Kidney glomerular epithelial cell (primary cell): ENCODE measurements at places on chromosomes 3 and 15.

- no peak for DNase-seq
These were observed 11.2 kb downstream of the SH3GL3 start for GRCh38 chr15:83458381-83458780.

GRCh38 chr15:74158855-74159650, 14.5 kb upstream of the ISLR start:
- DNase-seq = no peak

- DNase-seq = no peak
These were observed 73.5 kb downstream of the TRAK1 start for GRCh38 chr3:42164656-42165055.

GRCh38 chr15:55742498-55742926, 440 bp downstream of the PRTG start:
- DNase-seq = no peak

DNA sequence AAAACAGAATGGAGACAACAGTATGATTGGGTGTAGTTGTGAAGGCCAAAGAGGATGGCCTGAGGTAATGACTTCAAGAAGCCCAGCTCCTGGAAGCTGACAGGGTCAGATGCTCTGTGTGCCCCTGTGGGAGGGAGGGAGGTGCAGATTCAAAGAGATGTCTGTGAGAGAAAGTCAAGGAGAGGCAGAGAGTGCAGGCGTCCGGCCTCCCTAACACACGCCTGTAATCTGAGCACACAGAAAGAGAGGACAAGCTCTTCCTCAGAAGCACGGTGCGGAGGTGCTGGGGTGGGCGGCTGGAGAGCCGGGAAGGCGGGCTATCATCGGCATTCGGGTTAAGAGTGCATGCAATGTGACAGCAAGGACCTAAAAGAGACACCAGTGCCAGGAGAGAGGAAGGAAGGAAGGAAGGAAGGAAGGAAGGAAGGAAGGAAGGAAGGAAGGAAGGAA, 238.2 kb upstream of the HES1 start:
- no peak for DNase-seq

DNA sequence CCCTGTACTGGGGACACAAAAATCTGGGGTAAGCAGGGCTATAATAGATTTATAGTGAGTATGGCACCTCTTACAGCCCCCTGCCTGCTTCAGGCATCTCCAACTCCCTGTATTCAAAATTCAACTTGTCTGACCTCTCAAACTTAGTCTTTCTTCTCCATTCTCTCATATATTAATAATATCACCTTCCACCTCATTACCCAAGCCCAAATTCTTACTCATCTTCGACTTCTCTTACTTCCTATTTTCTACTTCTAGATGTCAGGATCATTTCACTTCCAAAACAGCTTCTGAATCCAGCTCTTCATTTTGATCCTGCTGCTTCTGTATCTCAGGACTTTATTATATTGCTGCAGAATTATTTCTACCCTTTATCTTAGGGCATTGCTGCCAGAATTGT, 290.7 kb downstream of the CHST2 start:
- no peak for DNase-seq

GRCh38 chr3:7447197-7447769, 586.4 kb downstream of the GRM7 start:
- DNase-seq = no peak

DNA sequence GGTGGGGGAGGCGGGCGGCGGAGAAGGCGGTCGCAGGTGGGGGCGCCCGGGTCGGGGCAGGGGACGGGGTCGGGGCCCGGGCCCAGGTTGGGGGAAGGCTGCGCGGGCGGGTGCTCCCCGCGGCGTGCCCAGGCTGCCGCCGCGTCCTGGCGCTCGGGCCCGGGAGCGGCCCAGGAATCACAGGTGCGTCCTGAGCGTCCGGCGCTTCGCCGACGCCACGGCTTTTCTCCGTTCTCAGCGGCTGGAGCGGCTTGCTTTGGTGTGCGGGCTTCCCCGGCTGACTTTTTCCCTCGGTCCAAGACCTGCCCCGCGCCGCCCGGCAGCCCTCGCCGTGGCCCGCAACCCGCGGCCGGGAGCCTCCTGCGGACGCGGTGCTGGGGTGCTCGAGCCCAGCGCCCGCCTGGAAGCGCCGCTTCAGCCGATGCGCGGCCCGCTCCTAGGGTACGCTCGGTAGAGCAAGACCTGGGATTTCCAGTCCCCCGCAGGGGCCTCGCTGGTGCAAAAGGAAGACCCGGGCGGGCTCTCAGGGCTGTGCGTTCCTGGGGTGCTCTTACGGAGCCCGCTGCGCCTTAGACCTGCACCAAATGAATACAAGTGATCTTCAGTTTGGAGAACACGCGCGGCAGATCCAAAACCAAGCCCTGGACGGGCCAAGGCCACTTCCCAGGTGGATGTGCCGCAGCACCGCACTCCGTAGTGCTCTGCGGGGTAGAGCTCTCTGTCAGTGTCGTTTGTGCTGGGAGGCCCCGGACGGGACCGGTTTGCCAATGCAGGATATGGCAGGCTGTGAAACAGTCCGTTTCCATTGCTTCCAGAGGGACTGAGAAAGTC, 639 bp downstream of the NIPA1 start:
- peak; percentile 22 for DNase-seq

DNA sequence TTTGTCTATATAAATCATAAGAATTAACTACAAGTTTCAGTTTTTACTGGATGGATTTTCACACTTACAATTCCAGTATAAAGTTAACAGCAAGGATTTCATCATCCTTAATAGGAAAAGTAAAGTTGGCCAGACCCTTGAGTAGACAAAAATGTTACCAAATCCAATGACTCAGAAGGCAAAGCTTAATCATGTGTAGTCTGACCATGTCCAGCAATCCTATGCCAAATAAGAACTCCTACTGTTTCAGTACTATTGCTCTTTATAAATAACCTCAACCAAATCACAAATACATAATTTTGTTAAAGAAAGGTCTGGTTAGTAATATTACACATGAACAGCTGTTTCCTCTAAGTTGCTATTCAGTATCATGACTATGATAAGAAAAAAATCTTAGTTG, 35.0 kb downstream of the PLOD2 start:
- DNase-seq = peak; percentile 78

- DNase-seq = no peak
These were observed 384.3 kb upstream of the GBE1 start for GRCh38 chr3:82145742-82146141.

- DNase-seq = peak; percentile 2
These were observed 55.9 kb upstream of the PLCL2 start for GRCh38 chr3:16828815-16829214.

DNA sequence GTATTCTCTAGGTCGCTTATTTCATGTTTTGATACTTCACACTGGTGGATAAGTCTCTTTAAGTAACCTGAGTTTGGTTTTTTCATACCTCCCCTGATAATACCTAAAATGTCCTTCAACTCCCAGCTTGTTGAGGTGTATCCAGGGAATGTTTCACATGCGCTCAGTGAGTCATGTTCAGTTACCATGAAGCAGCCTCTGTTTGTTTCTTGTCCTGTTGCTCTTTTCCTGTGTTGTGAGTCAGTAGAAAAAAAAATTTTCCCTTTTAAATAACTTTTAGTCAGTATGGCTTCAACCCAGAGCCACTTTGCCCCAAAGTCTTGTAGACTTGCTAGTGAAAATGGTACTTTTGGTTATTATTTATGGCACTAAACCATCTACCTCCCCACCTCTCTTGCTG, 278.4 kb upstream of the ZPLD1 start:
- DNase-seq = peak; percentile 99

DNA sequence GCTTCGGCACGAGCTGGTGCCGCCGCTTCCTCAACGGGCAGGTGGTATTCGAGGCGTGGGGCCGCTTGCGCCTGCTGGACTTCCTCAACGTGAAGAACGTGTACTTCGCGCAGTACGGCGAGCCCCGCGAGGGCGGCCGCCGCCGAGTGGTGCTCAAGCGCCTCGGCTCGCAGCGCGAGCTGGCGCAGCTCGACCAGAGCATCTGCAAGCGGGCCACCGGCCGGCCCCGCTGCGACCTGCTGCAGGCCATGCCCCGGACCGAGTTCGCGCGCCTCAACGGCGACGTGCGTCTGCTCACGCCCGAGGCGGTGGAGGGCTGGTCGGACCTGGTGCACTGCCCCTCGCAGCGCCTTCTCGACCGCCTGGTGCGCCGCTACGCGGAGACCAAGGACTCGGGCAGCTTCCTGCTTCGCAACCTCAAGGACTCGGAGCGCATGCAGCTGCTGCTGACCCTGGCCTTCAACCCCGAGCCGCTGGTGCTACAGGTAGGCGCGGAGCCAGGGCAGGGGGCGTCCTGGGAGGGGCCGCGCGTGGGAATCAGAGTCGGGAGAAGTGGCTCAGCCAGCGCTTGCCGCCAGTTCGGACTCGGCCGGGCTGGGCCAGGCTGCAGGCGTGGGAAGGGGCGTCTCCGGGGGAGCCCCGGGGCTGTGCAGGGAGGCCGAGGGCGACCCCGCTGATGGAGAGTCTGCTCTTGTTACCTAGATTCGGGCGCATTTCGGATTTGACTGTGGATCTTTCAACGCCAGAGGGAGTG, 1.1 kb downstream of the DIPK2A start:
- peak; percentile 57 for DNase-seq

DNA sequence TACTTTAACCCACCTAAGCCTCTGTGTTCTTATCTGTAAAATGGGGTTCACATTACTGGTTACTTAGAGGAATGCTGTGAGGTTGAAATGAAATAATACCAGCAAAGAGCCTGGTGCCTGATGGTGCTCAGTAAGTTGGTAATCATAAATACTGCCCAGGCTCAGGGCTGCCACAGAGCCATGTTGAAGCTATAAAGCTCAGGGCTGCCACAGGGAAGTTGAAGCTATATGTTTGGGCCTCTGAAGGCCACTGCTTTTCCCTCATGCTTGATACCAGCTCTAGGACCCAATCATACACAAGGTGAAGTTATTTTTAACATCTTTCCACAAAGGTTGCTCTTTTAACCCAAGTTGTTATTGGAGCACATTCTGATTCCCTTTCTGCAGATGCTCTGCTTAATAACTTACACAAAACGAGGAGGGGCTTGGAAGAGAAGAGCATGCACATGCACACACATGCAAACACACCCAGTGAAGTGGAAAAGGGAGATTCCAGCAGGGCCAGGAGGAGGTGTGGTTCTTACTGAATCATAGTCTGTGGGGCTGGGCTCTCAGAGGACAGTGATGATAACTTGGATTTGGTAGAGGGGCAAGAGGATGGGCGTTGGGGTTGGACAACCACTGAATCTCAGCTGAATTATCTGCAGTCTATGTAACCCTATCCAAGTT, 17.4 kb downstream of the PARP14 start:
- DNase-seq = peak; percentile 75

DNA sequence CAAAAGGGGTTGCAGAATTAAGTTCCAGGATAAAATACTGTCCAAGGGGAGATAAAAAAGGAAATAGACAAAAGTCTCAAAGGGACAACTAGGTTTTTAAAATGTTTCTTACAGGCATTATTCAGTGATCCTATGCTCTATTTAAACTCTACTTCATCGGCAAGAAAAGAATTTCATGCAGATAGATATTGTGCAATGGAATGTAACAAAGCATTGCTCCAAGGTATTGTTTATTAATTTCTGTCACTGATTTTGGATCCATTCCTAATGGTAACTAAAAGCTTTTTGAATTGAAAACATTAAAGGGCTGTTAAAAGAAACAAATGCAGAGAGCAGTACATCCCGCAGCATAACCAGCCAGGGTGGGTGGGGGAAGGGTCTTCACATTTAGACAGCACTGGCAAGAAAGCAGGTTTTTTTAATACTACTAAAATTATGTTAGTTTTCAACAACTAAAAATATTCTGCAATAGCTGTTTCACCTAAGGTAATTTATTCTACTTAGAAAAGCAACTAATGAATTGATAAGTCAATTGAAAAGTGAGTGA, 82.9 kb downstream of the THBS1 start:
- no peak for DNase-seq

DNA sequence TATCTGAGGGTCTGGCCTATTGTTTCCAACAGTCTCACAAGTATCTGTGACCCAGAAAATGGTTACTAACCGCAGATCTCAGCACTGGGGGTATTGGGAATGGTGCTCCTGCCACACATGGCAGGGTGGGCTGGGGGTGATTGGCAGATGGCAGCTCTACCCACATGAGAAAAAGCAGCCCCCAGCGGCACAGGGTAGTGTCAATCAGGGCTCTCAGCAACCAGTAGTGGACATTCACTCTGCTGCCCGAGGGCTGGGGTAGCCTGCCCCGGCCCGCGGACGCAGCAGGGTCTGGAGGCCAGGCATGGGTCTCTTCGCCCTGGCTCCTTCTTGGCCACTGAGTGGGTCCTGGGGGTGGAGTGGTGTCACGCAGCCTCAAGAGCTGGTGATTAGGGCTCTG, 8.6 kb downstream of the DNAH1 start:
- no peak for DNase-seq

DNA sequence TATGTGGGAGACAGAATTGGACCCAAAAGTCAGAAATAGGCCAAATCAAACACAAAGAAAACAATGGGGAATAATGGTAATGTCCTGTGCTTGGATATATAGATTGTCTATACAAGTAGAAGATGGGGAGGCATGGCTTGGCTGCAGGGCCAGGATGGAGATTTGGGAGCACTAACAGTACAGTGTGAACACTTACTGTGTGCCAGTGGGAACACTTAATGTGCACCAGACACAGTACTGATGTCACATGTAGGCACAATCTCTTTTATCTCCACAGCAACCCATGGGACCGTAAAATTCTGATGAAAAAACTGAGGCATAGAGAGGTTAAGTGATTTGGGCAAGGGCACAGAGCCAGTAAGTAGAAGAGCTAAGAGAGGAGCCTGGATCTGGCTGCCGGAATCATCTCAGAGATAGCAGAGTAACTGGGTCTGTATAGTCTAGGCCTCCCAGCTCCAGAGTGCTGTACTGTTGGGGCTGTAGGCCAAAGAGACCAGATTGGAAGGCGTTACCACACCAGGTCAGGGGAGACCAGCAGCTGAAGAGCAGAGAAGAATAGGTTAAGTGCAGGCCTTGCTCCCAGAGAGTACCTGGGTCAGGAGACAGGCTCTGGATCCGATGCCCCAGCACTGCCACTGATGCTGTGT, 63.3 kb downstream of the RLBP1 start:
- DNase-seq = no peak

DNA sequence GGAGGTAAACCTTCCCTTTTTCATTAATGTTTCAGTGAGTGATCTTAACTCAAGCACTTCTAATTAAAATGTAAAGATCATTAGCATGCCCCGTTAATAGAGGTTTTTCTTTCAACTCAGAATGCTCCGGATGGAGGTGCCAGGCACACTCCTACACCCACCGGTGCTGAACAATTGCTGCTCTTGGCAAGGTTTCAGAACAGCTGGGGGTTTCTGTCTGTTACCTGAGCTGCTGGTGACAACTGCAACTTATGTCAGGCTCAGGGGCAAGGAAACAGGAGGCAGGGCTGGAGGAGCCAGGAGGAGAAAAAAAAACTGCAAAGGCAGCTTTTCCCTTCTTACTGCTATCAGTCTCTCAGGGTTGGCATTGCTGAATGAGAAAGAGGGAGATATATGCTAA, 250.1 kb downstream of the DIPK2A start:
- no peak for DNase-seq

GRCh38 chr3:53202331-53203015, 41.5 kb downstream of the PRKCD start:
- DNase-seq = no peak
